ENCODE measurements at places on chromosomes 4 and X.

- DNase-seq = no peak
These were observed 116.3 kb downstream of the BMP15 start for GRCh38 chrX:51026862-51027261.

DNA sequence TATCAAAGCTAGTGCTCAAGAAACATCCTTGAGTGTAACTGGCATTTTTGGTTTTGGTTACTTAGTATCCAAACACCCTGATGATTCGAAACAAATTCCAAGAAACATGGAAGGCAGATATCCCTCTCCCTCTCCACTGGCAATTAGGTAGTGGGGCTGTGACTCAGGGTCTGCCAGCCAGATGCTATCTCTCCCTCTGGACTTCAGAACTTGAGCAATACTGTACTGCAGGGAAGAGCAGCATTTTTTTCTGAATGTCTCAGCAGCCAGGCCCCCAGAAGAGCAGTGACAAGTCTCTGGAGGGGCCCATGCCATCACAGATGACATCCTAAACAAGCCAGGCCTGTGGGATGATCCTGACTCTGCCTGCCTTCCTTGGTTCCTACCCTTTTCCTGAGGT lies 37.3 kb upstream of the BCORL1 start:
- no peak for DNase-seq

GRCh38 chr4:72076562-72076961 lies 44.8 kb downstream of the NPFFR2 start:
- no peak for DNase-seq

DNA sequence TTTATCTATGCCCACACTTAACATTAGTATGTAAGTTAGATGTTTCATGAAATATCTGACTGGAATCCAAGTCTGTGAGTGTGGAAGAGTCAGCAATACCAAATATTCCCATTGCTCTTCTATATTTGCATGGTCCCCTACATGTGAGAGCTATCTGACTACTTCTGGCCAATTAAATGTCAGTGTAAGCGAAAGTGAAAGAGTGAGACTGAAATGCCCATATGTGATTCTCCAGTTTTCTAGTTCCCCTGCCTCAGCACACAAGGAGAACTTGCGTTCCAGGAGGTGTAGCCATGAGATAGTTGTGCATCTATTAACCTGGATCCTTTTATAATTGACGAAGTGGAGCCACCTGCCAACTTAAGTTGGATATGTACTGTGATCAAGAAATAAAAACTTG lies 50.1 kb upstream of the GLRB start:
- no peak for DNase-seq

GRCh38 chrX:1700757-1701156 lies 85.9 kb downstream of the ASMT start:
- no peak for DNase-seq

- DNase-seq = no peak
These were observed 338.6 kb downstream of the SPIN4 start for GRCh38 chrX:63012574-63012973.

GRCh38 chr4:80918004-80918403 lies 112.5 kb upstream of the BMP3 start:
- no peak for DNase-seq

DNA sequence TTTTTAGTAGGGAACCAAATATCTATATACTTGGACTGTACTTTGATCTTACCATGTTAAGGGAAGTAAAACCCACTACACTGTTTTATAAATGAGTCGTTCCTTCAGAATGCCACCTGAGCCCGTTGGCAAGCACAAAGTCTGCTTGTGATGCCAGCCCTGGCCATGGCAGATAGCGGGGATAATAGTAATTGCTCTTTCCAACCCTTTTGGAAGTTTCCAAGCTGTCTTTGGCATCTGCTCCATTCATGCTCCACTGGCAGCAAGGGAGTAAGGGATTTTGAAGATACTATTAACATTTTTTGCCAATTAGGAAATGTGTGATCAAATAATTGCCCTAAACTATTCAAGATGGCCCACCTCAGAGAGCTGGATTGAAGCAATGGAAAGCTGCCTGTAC lies 689.2 kb upstream of the SLIT2 start:
- no peak for DNase-seq

- no peak for DNase-seq
These were observed 195.3 kb downstream of the KCNIP4 start for GRCh38 chr4:21753084-21753760.

GRCh38 chrX:653306-653705 lies 22.7 kb downstream of the SHOX start:
- DNase-seq = no peak

- DNase-seq = no peak
These were observed 16.9 kb downstream of the ACOT9 start for GRCh38 chrX:23726191-23726590.

GRCh38 chrX:71131510-71131909 lies 13.1 kb downstream of the MED12 start:
- DNase-seq = no peak

GRCh38 chrX:103440621-103441020 lies 64.3 kb downstream of the BEX3 start:
- DNase-seq = no peak

- DNase-seq = no peak
These were observed 248.3 kb upstream of the MAD2L1 start for GRCh38 chr4:120314969-120315368.

Data from left ventricle myocardium superior (tissue), 1 donor.